ENCODE measurements at places on chromosomes 4 and X.

- DNase-seq, result no peak
These were observed 263.4 kb downstream of the GLUD2 start for GRCh38 chrX:121310820-121311219.

DNA sequence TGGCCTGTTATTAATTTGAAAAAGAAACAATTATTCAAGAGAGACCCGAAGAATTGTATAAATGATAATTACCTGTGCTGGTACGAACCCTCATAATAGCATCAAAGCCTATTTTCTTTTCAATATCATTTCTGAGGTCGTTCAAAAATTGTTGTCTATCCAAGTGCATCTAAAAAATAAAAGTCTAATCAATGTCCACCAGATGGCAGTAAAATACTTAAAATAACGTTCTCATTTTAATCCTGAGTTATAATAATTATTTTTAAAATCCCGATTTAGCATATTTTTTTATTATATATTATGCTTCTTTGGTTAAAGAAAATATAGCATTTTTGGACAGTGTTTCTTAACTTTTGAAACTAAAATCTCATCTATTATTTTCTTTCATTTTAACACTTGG lies 55.7 kb downstream of the METTL14 start:
- DNase-seq, result no peak

DNA sequence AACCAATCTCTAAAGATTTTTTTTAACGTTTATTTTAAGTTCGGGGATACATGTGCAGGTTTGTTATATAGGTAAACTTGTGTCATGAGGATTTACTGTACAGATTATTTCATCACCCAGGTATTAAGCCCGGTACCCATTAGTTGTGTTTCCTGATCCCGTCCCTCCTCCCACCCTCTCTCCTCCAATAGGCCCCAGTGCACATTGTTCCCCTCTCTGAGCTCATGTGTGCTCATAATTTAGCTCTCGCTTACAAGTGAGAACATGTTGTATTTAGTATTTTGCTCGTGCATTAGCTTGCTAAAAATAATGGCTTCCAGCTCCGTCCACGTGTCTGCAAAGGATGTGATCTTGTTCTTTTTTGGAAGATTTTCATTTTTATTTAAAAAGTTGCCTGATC lies 2309.4 kb upstream of the AGA start:
- no peak for DNase-seq

GRCh38 chr4:153728660-153729059 lies 31.2 kb downstream of the RNF175 start:
- no peak for DNase-seq

- no peak for DNase-seq
These were observed 51.0 kb upstream of the WDR17 start for GRCh38 chr4:176014583-176015108.

GRCh38 chr4:153261461-153261860 lies 57.2 kb downstream of the TRIM2 start:
- DNase-seq, result no peak

DNA sequence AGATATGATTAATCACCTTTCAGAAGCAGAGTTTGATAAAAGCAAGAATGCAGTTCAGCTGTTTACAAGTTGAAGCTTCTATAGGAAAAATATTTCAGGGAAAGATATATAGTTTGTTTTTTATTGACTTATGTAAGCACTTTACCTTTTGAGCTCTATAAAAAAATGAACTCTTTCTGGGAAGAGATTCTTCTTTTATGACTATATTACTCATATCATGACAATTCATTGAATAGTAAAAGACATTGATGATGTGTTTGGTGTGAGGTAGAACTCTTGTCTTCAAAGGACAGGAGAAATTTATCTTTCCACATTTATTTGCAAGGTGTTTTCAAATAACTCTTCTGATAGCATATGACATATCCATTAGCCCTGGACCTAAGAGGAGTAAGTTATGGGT lies 156.6 kb downstream of the SLC4A4 start:
- DNase-seq, result no peak

DNA sequence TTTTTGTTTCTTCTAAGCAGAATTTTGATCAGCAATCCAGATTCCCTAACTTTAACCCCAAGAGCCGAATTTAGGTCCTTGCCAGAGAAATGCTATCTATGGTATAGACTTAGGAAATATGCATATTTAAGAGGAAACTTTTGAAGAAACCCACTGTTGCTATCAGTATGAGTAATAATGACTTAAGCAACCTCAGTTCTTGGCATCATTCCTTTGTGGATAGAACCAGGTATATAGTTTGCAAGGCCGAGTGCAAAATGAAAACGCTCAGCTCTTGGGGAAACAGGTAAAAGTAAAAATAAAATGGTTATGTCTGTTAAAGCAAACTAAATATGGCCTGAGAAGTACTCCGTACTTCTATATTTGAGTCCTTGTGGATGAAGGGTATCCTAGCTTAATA lies 78.1 kb downstream of the ARSF start:
- no peak for DNase-seq

- no peak for DNase-seq
These were observed 1.1 kb downstream of the TMEM131L start for GRCh38 chr4:153466949-153467896.

- DNase-seq, result no peak
These were observed 48.2 kb downstream of the CLDN34 start for GRCh38 chrX:10015355-10015722.

DNA sequence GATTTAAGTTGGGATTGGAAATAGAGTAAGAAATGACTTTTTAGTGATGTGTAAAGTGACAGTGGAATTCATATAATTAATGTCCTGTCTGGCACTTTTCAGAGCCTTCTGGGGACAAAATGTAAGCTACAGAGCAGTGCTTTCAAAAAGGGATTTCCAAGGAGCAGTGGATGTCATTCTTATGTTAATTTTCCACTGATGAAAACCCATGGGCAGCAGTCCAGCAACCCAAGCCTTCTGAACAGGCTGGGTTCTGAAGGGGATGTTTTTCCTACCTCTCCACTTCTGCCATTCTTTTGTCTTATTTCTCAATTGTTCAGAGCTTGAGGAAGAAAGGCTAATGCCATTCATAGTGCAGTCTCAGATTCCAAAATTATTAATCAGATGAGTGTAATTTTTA lies 717.6 kb upstream of the HS3ST1 start:
- DNase-seq, result no peak

DNA sequence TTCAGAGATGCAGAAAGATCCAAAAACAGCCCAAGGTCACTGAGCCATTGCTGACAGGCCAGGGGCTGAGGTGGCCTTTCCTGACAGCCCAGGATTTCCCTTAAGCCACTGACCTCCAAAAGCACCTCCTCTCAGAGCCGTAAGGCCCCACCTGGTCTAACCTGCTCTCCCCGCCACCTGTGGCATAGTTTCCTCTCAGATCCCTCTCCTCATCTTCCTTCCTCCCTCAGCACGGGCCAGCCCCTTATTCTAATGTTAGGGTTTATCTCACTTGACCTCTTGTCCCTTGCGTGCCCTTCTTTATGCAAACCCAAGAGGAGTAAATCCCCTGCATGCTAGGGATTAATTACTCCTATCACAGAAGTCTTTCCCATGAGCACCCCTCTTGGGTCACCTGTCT lies 113.0 kb downstream of the RBM47 start:
- DNase-seq, result no peak

GRCh38 chrX:70231666-70232065 lies 2.8 kb upstream of the AWAT1 start:
- no peak for DNase-seq

GRCh38 chrX:534804-535203 lies 95.8 kb upstream of the SHOX start:
- no peak for DNase-seq

DNA sequence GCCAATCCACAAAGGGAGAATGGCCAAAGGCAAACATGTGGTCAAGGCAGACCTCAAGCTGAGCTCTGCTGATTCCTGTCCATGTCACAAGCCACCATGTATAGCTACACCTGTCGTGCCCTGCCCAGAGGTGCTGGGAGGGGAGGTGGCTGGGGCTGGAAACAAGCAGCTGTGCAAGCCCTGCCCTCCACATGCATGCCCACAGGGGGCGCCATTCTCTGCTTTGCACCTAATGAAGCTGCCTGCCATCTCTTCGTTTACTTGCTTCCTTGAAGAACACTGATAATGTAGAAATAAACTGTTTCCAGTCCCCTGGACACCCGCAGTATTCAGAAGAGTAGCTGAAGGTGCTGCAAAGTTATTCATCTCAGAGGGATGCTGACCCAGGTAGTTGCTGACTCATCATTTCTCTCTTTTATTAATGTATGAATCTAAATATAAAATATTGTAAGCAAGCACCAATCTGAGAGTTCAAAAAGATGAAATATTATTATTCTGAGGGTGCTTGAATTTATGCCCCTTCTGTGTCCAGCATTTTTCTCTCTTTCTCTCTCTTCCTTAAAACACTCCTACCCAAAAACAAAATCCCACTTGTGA lies 278.6 kb downstream of the ADGRA3 start:
- DNase-seq, result peak; percentile 4

GRCh38 chrX:30992381-30992904 lies 79.4 kb downstream of the FTHL17 start:
- peak; percentile 15 for DNase-seq

- no peak for DNase-seq
These were observed 50.0 kb upstream of the SOD3 start for GRCh38 chr4:24745172-24745895.

GRCh38 chrX:2342874-2343273 lies 157.9 kb downstream of the DHRSX start:
- DNase-seq, result peak; percentile 65

GRCh38 chr4:143351774-143352451 lies 15.2 kb downstream of the GAB1 start:
- no peak for DNase-seq

GRCh38 chrX:134026565-134027311 lies 41.3 kb upstream of the GPC3 start:
- peak; percentile 5 for DNase-seq

- no peak for DNase-seq
These were observed 40.1 kb downstream of the BTC start for GRCh38 chr4:74754218-74754617.

All from fibroblast of lung (primary cell).